ENCODE measurements at places on chromosomes 3 and 15.

DNA sequence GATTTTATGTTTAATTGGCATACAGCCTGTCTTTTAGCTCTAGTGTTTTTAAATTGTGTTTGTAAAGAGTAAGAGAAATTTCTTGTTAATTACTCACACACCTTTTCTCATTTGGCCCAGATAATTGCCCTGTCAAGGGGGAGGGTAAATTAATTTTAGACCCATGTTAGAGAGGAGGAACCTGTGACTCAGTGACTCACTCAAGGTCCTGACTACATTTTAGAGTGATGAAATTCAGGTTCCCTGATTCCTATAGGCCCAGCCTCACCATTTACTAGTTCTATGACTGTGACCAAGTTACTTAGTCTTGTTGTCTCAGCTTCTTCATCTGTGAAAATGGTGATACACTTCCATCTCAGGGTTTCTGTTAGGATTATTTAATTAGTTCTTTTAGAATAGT is 125.2 kb upstream of the DPH6 start:
- no peak for DNase-seq

- DNase-seq: no peak
Measured at GRCh38 chr3:22795917-22796316, 407.2 kb upstream of the UBE2E2 start.

DNA sequence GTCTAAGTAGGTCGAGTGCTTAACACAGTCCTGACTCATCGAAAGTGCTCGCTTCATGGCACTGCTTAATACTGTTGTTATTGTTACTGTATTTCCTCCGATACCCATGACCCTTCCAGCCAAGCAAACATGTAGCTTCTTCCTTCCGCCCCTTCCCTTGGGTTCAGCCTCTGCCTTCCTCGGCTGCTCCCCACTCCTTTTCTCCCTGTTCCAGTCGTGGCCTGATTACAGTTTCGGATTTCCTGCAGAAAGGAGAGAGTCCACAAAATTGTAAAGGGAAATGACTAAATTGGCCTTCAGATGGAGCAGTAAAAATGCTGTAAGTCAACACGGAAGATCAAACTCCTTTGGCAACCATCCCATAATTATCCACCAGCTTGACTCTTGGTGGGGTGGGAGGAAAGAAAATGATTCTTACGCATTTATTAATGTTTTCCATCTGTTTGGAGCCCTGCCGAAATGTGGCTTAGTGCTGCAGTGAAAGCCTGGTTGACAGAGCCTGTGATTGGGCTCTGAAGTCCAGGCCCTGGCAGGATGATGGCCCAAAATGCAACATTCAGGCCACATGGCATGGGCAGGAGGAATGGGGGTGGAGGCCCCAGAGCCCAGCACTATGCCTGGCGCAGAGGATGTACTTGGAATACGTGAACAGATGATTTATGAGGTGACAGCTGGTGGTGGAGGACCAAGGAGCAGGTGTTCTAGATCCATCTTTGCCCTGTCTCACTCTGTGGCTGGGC is 37.6 kb downstream of the FAM3D start:
- no peak for DNase-seq

DNA sequence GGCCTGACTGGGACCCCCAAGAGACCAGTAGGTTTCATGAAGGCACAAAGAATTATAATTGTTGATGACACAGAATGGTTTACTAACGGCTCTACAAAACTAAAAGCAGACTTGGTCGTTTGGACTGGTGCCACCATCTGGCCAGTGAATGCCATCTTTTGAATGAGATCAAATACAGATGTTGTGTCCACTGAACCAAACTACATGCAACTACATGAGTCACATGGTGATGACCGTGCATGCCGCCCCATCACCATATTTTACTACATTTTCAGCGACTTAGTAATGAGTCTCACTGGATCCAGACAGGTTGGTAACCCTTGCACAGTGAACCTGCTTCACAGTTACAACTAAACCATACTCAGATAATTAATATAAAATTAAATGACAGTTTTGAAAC is 803.3 kb downstream of the DIPK2A start:
- DNase-seq: no peak

DNA sequence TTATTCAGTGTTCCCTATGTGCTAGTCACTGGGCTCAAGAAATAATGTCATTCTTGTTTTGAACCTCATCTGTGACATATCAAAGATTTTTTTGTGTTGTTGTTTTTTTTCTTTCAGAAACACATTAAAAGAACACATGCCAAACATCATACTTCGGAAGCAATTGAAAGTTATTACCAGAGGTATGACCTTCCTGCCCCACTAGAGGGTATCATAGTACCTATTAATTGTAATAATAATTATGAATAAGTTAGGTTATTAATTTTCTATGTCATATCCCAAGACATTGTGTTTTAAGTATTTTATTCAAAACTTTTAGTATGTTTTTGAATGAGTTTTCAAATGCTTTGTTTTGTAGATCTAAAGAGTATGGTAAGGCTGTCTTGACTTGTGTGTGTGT is 65.7 kb downstream of the CDIN1 start:
- no peak for DNase-seq

DNA sequence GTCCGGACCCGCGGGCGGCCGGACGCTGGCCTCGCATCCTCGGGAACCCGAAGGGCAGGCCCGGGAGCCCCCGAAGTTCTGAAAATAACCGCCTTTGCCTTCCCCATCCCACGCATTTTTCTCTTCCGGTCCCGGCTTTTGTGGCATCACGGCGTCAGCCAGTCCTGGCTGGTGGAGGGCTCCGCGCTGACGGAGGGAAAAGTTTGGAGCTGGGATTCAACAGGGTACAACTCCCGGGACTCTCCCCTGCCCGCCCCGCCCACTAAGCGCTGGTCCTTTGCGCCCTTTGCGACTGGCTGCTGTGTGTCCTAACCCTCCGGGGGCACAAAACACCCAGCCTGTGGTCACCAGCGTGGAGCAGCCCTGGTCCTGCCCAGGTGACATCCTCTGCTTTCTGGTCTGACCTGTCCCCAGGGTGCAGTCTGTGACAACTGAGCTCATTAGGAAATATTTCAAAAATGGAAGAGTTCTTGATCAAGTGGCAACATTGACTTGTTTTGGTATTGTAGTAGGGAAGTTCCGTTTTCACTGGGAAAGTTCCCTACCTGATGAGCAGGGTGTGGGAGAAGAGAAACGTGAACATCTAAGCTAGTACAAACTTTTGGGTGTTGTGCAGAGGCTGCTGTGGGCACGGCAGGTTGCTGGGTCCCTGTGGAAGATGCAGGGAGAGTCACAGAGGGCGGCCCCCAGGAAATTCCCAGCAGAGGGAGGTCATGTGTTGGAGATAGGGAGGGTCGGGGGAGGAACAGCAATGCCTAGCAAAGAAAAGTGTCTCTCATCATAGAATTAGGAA is 775 bp downstream of the ARNT2 start:
- DNase-seq: peak; percentile 77

DNA sequence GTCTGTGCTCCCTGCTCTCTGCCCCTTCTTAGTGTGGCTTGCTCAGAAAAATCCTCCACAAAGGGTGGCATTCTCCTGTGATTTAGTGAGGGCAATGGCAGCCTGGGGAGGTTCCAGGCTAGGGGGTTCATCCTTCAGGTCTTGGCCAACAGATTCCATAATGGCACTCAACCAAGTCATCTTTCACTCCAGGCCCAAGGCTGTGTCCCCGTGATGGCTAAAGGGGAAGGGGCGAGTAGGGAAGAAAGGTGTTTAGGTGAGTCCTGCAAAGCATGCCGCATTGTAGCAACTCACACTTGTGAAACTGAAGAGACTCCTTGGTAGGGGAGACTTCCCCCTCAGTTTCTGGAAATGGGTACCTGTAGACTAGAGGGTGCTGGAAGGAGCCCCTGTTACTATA is 105.6 kb downstream of the THSD4 start:
- DNase-seq: no peak

- no peak for DNase-seq
Measured at GRCh38 chr3:119676020-119676419, 1.2 kb downstream of the COX17 start.

DNA sequence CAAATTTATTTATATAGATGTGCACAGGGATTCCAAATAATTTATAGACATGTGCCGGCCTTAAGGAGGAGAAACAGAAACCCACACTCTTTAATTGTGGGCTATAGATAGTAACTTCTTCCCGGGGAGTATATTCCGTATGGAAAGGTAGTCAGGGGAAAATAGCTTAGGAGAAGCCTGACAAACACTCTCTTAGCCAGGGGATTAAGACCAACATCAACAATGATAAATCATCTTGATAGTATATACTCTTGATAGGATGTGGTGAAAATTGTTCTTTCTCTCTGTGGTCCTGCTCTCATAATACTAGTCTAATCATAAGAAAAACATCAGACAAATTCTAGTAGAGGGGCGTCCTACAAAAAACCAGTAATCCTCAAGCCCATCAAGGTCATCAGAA is 8.2 kb upstream of the BCL6 start:
- DNase-seq: no peak

DNA sequence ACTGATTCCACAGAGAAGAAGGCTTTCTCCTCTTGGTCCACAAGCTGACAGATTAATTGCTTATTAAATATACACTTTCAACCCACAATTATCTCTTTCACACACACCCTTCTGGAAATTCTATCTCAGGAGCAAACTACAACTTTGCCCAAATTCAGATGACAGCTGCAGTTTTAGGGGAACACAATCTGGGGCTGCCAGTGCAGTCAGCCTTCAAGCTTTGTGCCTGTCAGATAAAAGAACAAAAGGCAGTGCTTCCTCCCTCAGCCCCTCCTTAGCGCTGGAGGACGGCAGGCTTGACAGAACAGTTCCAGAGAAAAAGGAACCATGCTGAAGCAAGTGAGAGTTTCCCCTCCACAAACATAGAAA is 99.6 kb downstream of the TMCC1 start:
- DNase-seq: no peak

GRCh38 chr15:64844576-64845145 is 2.9 kb downstream of the PLEKHO2 start:
- no peak for DNase-seq

- DNase-seq: peak; percentile 58
Measured at GRCh38 chr15:55003965-55004873, 192.5 kb downstream of the RSL24D1 start.

- no peak for DNase-seq
Measured at GRCh38 chr3:150235799-150236198, 172.3 kb upstream of the TSC22D2 start.
